ENCODE measurements at places on chromosomes 3 and 15.

DNA sequence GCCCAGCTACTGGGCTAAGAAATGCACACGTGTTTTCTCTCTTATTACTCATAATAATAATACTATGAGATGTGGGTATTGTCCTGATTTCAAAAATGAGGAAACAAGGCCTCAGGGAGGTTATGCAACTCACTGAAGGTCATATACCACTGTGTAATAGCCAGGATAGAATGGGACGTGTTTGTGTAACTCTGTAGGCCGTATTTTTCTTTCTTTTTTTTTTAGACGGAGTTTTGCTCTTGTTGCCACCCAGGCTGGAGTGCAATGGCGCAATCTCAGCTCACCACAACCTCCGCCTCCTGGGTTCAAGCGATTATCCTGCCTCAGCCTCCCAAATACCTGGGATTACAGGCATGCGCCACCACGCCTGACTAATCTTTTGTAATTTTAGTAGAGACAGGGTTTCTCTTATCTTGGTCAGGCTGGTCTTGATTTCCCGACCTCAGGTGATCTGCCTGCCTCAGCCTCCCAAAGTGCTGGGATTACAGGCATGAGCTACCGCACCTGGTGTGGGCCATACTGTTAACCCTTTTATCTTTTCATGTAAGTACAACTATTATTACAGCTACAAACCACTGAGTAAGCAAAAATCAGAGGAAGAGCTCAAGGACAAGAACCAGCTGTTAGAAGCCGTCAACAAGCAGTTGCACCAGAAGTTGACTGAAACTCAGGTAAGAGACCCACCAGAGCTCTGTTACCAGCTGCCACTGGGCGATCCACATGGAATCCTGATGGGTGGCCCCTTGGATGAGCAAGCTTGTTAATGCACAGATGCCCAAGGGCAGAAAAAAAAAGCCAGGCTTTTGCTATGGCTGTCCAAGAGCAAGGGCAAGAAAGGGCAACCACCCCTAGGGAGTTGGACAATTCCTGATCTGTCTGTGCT lies 6.7 kb downstream of the KNSTRN start:
- DNase-seq = no peak

GRCh38 chr15:81853150-81853748 lies 192.6 kb downstream of the MEX3B start:
- DNase-seq = no peak

DNA sequence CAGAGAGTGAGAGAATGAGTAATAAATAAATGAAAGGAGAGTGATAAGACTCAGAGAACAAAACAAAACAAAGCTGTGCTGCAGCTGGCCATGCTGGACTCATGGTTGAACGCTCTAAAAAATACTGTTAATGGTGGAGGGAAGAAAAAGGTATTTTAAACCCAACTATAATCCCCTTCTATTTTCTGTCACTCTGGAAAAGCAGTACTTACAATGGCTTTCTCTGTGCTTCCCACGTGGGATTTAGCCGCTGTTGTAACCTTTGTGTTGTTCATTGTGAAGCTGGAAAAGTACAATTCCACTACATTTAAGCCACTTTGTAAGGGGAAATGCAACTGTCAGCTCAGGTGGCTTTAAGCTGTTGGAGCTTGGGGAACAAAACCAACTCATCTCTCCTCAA lies 917.7 kb downstream of the IGSF11 start:
- no peak for DNase-seq

DNA sequence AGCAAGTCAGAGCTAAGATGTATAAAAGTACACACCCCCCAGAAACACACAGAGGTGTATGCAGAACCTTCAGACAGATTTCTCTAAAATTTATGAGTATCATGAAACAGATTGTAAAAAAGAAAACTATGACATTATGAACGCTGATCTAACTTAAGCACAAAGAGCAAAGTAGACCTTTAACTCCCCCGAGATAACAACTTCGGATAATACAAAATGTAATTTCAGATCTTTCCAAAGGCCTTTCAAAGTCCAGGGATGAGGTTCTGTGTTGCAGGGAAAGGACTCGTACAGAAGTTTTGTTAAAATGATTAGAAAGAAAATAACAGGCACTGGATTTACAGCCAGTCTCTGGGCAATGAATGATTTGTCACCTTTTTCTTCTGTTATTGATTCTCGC lies 92.8 kb upstream of the FGF12 start:
- no peak for DNase-seq
